Activated T-helper 1 cell treated with anti-CD3 and anti-CD28 coated beads, Interleukin-12 subunit alpha, Interleukin-12 subunit beta, Interleukin-2, Interleukin-4 antibody, amounts not matched to agents 30 ng/mL and 10 ng/mL and 1 ng/mL, durations not matched to agents 14 hours and 24 hours and 36 hours (primary cell): ENCODE measurements at places on chromosomes 7 and 10.

GRCh38 chr10:45553155-45553554 is 119.4 kb downstream of the ZFAND4 start:
- no peaks in the 10 kb centered on the region for H3K27me3 ChIP-seq
- H3K36me3 ChIP-seq, result peaks cover 7% of the 10 kb centered on the region
- no peak overlapping the region for H3K27ac ChIP-seq
- DNase-seq, result no peak

GRCh38 chr7:117176206-117176605 is 146.7 kb downstream of the WNT2 start:
- no peak overlapping the region for H3K4me3 ChIP-seq
- no peaks in the 10 kb centered on the region for H3K36me3 ChIP-seq
- H3K4me1 ChIP-seq, result no peaks in the 10 kb centered on the region
- H3K27me3 ChIP-seq, result peaks cover 2% of the 10 kb centered on the region
- DNase-seq, result no peak

GRCh38 chr10:113539789-113540188 is 13.1 kb upstream of the HABP2 start:
- no peaks in the 10 kb centered on the region for H3K27me3 ChIP-seq
- H3K27ac ChIP-seq, result no peak overlapping the region
- no peak for DNase-seq
- no peak overlapping the region for H3K4me3 ChIP-seq
- no peaks in the 10 kb centered on the region for H3K36me3 ChIP-seq

DNA sequence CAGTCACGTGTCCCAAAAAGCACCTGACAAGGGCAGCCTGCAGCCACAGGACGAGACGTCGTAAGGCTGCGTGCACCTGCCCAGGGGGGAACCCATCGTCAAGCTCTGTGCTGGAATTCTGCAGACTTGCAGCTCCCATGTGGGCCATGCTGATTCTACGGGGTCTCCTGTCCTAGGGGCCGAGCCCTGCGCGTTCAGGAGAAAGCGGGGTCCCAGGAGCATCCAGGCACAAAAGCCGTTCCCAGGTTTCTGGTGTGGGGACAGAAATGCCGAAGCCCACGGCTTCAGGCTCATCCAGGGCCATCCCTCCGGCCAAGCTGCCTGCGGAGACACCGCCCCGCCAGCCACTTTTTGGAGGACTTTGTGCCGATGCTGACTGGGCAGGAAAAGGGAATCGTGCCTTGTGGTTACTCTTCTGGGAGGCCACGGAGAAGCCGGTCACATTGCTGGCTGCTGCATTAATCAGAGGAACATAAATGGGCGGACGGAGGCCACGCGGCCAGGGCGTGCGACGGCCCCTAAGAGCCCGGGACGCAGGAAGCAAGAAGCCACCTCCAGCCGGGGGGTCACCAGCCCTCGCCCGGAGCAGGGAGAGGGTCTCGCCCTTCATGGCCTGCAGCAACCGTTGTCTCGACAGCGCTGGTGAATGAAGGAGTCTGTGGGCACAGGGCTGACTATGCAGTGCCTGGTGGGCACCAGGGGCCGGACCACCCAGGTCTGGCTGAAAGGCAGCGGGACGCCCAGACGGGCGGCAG is 62.6 kb upstream of the PDGFA start:
- DNase-seq, result no peak
- peaks cover 35% of the 10 kb centered on the region for H3K4me1 ChIP-seq
- H3K4me3 ChIP-seq, result peak overlapping the region; percentile 33
- H3K27ac ChIP-seq, result no peak overlapping the region
- H3K36me3 ChIP-seq, result peaks cover 25% of the 10 kb centered on the region

DNA sequence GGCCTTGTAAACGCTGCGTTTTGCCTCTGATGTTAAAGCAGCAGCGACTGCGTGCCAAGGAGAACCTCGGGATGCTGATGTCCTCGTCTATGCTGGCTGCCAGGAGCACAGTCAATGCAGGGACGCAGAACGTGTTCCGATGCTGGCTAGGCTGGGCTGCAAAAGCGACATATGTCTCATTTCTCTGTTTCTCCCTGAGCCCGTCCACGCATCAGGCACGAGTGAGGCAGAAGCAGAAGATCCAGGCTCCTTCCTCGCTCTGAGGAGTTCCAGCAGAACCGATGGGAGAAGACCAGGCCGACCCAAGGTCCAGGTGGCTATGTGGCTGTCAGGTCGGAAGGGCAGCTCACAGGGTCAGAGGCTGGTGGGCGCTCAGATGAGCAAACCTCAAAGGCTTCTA is 3.7 kb upstream of the FOXL3 start:
- H3K27ac ChIP-seq, result no peak overlapping the region
- peaks cover 11% of the 10 kb centered on the region for H3K27me3 ChIP-seq
- H3K4me3 ChIP-seq, result no peak overlapping the region
- no peaks in the 10 kb centered on the region for H3K4me1 ChIP-seq
- H3K36me3 ChIP-seq, result no peaks in the 10 kb centered on the region

DNA sequence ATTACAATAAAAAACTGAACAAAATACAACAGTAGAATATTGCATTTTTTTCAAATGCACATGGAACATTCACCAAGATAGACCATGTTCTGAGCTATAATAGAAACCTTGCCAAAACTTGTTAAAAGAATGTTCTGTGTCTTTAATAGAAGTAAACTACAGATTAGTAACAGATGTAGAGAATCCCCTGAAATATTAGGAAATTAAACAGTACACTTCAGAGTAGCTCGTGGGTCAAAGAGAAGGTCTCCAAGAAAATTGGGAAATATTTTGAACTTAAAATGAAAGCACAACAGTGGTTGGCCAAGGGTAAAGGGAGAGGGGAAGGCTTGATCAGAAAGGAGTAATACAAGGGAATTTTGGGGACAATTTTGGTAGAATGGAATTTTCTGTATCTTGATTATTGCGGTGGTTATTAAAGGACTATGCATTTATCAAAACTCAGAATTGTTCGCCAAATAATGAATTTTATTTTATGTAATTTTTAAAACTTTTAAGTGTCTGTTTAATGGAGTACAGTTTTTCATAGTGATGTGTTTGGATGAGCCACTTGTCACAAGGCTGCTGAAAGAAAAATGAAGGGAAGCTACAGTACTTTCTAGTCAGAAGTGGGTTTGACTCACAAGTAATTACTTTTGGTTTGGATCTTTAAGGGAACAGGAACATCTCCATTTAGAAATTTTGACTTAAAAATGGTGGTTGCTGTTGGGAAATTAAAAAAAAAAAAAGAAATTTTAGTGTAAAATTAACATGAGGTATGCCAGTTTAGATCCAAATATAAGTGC is 10.2 kb downstream of the PLEKHA8 start:
- H3K36me3 ChIP-seq, result peaks cover 1% of the 10 kb centered on the region
- H3K4me3 ChIP-seq, result no peak overlapping the region
- peaks cover 9% of the 10 kb centered on the region for H3K4me1 ChIP-seq
- H3K27ac ChIP-seq, result no peak overlapping the region

- H3K36me3 ChIP-seq, result no peaks in the 10 kb centered on the region
- no peak for DNase-seq
- no peak overlapping the region for H3K4me3 ChIP-seq
- no peaks in the 10 kb centered on the region for H3K4me1 ChIP-seq
- H3K27me3 ChIP-seq, result peaks cover 23% of the 10 kb centered on the region
Measured at GRCh38 chr10:59366290-59366689, 3.9 kb upstream of the FAM13C start.
